T follicular helper cell (primary cell): ENCODE measurements at places on chromosomes 4 and X.
A peak's percentile ranks its signal among the peaks of the same experiment; 100 is the strongest.

DNA sequence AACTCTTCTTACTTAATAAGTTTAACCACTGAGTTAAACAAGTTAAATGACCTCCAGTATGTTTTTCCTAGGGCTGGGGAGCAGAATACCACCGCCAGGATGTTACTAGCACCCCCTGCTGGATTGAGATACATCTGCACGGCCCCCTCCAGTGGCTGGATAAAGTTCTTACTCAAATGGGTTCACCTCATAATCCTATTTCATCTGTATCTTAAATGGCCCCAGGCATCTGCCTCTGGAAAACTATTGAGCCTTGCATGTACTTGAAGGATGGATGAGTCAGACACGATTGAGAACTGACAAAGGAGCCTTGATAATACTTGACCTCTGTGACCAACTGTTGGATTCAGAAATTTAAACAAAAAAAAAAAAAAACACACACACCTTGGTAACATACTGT is 61.5 kb upstream of the MMAA start:
- DNase-seq: peak; percentile 4

GRCh38 chr4:138103597-138104283 is 138.4 kb downstream of the SLC7A11 start:
- no peak for DNase-seq

- no peak for DNase-seq
These were observed 904 bp upstream of the WDR1 start for GRCh38 chr4:10117359-10118047.

DNA sequence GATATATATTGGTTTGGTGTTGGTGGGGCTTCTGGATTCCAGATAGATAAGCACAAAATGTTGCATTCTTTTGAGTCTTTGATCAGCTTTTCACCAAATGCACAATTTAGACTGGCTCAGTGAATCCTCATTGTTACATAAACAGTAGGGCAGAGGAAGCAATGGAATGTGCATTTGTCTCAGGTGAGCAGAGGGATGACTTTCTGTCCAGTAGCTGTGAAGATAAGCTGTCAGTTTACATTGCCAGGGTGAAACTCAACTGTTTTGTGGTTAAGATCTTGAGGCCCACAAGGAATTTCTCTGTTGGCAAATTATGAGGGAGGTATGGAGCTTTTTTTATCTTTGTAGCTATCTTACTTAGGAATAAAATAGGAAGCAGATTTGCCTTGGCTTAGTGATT is 168.0 kb downstream of the GALNTL6 start:
- DNase-seq: no peak

- DNase-seq: no peak
These were observed at the start of gene ZFP92 for GRCh38 chrX:153411255-153411987. Gene ZFP92 (plus strand): TSS chrX:153411472. CDS start chrX:153418323, 6,851 bp downstream.

DNA sequence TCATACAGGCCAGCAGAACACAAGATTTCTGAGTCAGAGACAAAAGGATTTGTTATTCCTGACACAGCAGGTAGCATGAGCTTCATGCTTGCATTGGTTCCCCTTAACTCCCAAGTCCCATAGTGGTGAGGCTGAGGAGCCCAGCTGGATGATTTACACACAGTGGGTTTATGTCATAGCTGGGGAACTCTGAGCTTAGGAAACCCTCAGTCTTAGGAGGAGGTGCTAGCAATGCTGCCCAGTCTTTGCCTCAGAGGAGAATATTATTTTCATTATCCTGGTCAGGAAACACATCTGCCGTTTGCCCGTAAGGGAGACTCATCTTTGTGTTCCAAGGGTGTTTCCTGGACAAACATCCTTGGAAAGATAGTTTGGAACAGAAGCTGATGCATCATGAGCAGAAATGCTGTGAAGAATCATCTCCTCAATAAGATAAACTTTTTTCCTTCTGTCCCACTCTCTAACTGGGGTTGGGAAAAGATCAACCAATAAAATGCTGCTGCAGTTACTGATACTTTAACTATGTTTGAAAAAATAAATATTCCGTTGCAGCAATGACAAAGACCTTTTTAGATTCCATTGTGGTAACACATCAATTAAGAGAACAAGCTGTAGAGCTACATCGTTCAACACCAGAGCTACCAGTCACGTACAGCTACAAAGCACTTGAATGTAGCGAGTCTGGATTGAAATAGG is 146.8 kb downstream of the DCLK2 start:
- no peak for DNase-seq

- no peak for DNase-seq
These were observed 95.2 kb downstream of the CLNK start for GRCh38 chr4:10589321-10589720.

DNA sequence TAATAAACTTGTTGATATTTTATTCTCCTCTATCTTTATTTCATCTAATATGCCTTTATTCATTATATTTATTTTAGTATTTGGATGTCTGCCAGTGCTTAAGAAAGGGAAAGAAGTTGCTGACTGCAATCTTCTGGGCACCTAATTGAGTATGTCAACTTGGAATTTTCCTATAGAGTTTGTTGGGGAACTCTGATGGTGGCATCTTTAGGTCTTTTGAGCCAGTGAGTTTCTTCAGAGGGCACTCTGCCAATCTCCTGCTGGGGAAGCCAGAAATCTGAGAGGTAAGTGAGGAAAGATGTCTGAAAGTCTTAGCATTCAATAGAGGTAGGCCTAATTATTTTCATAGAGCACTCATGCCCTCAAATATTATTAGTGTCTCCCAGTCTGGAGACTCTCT is 475.0 kb downstream of the GABRG1 start:
- no peak for DNase-seq

DNA sequence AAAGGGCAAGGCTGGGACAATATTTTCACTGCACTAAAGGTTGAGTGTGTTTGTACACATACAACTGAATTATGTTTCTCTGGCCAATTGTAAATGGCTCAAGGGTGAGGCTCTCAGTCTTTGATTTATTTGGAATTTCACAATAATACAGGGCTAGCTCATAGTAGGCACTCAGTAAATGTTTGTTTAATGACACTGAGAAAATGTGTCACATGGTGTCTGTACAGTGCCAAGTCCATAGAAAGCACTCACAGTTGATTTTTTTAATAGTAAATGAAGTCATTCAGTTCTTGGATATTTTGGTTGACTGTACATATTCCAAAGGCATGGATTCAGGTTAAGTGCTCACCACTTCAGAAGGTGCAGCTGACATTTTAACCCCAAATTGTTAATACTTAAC is 176.4 kb downstream of the IL1RAPL2 start:
- DNase-seq: no peak

DNA sequence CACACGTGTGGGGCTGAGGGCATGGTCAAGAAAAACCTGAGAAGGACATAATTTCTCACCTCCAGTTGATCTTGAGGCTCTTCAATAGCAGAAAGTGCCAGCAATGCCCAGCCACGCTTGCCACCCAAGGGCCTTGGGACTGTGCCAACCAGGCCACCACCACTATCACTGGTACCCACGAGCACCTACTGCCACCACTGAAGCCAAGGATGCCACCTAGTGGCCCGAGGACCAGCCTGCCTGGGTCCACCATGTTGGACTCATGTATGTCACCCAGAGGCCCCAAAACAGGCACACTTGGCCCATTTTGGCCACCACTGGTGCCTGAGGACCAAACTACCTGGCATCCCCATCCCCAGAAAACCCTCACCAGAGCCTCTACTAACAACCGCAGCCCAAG is 191.8 kb downstream of the ADAM29 start:
- DNase-seq: no peak

GRCh38 chr4:6494431-6495295 is 22.2 kb upstream of the PPP2R2C start:
- DNase-seq: no peak

- DNase-seq: peak; percentile 6
These were observed 46.4 kb downstream of the PAGE2 start for GRCh38 chrX:55135171-55135570.
